Cortex of kidney (tissue), 1 donor: ENCODE measurements at places on chromosomes 7 and 10.

DNA sequence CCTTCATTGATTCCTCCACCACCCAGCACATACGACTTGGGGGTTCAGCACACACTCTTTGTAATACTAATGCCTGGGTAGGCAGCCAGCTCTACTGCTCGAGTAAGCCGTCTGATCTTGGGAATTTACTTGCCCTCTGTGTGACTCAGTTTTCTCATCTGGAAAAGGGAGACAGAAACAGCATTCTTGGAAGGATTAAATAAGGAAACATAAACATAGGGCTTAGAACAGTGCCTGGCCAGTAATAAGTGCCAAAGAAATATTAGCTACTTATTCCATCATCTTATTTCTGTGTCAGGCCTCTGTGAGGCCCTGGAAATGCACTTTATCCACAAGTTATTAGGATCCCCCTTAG, 130.1 kb downstream of the TNS3 start:
- no peak for DNase-seq

DNA sequence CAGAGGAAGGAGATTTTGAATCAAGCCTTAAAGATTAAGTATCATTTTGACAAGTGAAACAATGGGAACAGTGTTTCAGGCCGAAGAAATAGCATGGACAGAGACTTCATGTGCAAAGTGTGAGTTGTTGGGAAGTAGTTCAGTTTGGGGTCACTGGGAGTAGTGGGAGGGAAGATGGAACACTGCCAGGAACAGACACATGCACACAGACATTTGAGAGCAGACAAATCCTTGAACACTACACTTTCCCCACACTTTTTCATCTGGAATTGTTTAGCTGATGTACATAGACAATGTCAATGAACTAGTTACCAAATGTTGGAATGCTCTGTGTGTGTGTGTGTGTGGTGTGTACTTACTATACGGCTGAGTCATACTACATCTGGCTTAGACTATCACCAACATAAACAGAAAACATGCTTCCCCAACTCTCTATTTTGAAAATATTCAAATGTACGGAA, 52.4 kb upstream of the LRRC17 start:
- no peak for DNase-seq

GRCh38 chr10:5461203-5461588, 38.2 kb downstream of the CALML5 start:
- no peak for DNase-seq

DNA sequence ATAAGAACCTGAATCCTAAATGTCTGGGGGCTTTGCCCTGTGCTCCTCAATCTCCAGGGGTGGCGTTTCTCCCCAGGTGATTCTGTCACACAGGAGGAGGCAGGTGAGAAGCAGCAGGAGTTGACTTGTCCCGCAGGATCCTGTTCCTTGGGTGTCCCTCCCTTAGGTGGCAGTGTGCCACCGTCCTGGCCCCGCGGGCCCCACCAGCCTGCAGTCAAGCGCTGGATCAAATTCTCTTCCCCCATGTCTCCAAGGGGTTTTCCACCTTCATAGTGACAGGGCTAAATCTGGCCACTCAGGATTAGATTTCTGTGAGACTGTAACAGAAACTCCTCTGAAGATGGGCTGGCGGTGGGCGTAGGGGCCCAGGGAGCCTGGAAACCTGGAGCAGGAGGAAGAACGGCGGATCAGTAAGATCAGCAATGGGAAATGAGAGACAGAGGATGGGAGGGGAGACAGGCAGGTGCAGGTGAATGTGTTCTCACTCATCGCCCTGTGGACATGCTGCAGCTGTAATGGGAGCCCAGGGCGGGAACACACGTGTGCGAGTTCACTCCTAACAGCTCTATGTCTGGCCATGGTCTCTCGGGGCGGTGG, 329.2 kb upstream of the COBL start:
- DNase-seq: no peak

- DNase-seq: no peak
Measured at GRCh38 chr10:71156436-71156835, 55.9 kb upstream of the UNC5B start.

DNA sequence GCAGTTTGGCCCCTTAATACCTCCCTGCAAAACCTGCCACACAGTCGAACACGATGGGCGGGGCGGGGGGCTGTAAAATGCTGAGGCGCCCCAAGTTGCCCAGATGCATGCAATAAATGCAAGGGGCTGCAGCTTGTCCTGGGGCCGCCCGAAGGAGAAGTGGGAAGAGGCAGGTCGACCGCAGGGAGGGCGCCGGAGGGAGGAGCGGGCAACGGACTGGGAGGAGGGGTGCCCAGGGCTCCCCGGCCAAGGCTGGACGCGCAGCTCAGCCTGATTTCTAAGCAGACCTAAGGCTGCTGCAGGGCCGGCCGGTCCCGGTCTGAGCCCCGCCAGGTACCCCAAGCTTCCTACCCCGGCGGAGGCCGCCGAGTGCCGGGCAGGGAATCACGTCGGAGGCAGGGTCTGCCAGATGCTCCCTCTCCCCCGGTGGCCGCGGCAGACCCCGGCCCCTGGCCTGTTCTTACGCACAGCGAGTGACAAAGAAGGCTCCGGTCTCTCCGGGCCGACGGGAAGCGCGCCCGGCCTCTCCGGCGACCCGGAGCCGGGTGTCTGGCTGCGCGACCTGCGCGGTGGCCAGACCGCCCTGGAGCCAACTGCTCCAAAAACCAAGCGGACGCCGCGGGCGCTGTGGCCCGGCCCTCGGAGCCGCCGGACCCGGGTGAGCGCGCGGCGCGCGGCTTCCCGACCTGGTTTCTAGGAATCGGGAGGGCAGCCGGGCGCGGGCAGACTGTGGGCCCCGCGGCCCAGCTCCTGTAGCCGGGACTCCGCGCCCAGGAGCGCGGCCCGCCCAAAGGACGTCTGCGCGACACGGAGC, 744 bp upstream of the EBF3 start:
- DNase-seq: no peak

GRCh38 chr7:76086070-76086469, 38.2 kb downstream of the MDH2 start:
- no peak for DNase-seq

DNA sequence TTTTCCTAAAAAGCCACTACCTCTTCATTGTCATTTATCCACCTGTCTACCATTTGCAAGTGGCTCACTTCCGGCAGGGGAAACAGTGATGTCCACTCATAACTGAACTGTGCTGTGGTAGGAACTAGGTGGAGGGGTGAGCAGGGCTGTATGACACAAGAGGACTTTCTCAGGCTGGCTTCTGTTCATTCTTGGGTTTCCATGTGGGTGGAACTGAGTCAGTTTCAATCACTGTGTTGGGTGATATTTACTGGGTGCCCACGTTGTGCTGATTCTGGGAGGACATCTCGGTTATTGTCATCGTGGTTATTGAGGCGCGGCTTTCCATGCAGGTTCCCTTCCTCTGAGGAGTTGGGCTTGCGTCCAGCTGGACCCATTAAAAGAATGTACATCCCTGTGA, 38.8 kb downstream of the RAMP3 start:
- no peak for DNase-seq

GRCh38 chr10:87503886-87504285, 807 bp upstream of the MINPP1 start:
- no peak for DNase-seq

GRCh38 chr10:50395271-50395670, 144.0 kb upstream of the ASAH2 start:
- DNase-seq: no peak

- DNase-seq: no peak
Measured at GRCh38 chr7:39433550-39433949, 132.7 kb upstream of the YAE1 start.
